ENCODE measurements at places on chromosomes 16 and 17.

DNA sequence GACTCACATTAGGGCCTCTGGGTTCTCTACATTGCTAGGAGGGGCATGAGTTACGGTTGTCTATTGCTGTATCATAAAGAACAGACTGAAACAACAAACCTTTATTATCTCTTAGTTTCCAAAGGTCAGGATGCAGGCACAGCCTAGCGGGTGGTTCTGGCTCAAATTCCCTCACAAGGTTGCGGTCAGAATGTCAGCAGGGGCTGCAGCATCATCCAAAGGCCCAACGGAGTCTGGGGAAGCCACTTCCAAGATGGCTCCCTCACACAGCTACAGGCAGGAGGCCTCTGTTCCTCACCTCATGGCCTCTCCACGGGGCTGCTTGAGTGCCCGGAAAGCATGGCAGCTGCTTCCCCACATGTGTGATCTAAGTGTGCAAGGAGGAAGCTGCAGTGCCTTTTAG, 29.6 kb upstream of the ZFPM1 start:
- H3K4me1 ChIP-seq = peaks cover 16% of the 10 kb centered on the region
- H3K27ac ChIP-seq = no peak overlapping the region
- H3K4me3 ChIP-seq = no peak overlapping the region
- H3K36me3 ChIP-seq = no peaks in the 10 kb centered on the region
- peaks cover 12% of the 10 kb centered on the region for H3K27me3 ChIP-seq

GRCh38 chr17:47253541-47254402, at the start of gene ITGB3:
Gene ITGB3 (plus strand): TSS chr17:47253827. CDS start chr17:47253862, 35 bp downstream.
- H3K27ac ChIP-seq = peak within 1 kb of the TSS; percentile 93
- peaks cover 7% of the 10 kb centered on the region for H3K36me3 ChIP-seq
- peaks cover 34% of the 10 kb centered on the region for H3K4me1 ChIP-seq
- peak; percentile 97 for ATAC-seq
- H3K4me3 ChIP-seq = peak within 1 kb of the TSS; percentile 96

DNA sequence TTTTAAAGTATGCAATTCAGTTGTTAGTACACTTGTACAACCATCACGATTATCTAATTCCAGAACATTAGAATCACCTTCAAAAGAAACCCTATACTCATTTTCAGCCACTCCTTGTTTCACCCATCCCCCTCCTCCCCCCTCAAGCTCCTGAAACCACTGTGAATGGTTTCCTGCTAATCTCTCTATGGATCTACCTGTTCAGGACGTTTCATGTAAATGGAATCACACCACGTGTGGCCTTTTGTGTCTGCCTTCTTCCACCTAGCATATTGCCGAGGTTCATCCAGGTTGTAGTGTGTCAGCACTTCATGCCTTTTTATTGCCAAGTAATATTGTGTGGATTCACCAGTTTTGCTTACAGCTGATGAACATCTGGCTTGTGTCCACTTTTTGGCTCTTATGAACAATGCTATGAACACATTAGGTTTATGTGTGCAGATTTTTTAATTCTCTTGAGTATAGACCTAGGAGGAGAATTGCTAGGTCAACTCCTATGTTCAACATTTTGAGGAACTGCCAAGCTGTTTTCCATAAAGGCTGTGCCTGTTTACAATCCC, 17.8 kb downstream of the EIF4A3 start:
- H3K4me1 ChIP-seq = no peaks in the 10 kb centered on the region
- peaks cover 7% of the 10 kb centered on the region for H3K27me3 ChIP-seq
- H3K27ac ChIP-seq = no peak overlapping the region
- H3K4me3 ChIP-seq = no peak overlapping the region
- no peak for ATAC-seq
- peaks cover 18% of the 10 kb centered on the region for H3K36me3 ChIP-seq

- H3K36me3 ChIP-seq = peaks cover 29% of the 10 kb centered on the region
- ATAC-seq = no peak
- peaks cover 37% of the 10 kb centered on the region for H3K4me1 ChIP-seq
- no peaks in the 10 kb centered on the region for H3K27me3 ChIP-seq
Observed at GRCh38 chr17:44188576-44189403, 2.0 kb downstream of the TMUB2 start.

GRCh38 chr17:2156666-2157065, 101.8 kb downstream of the HIC1 start:
- ATAC-seq = no peak
- no peaks in the 10 kb centered on the region for H3K27me3 ChIP-seq
- H3K4me3 ChIP-seq = no peak overlapping the region
- H3K36me3 ChIP-seq = peaks cover 33% of the 10 kb centered on the region
- H3K4me1 ChIP-seq = peaks cover 7% of the 10 kb centered on the region
- no peak overlapping the region for H3K27ac ChIP-seq

- peaks cover 6% of the 10 kb centered on the region for H3K4me1 ChIP-seq
- peaks cover 34% of the 10 kb centered on the region for H3K27me3 ChIP-seq
- no peaks in the 10 kb centered on the region for H3K36me3 ChIP-seq
- no peak overlapping the region for H3K4me3 ChIP-seq
- ATAC-seq = peak; percentile 54
Observed at GRCh38 chr17:10741416-10742135, 11.8 kb upstream of the TMEM220 start.

- no peak overlapping the region for H3K4me3 ChIP-seq
- no peak overlapping the region for H3K27ac ChIP-seq
Observed at GRCh38 chr16:82660075-82660645, 33.4 kb downstream of the CDH13 start.

- H3K4me1 ChIP-seq = no peaks in the 10 kb centered on the region
- no peak overlapping the region for H3K4me3 ChIP-seq
- no peaks in the 10 kb centered on the region for H3K27me3 ChIP-seq
- H3K36me3 ChIP-seq = peaks cover 67% of the 10 kb centered on the region
Observed at GRCh38 chr17:1878419-1879121, 48.8 kb downstream of the RPA1 start.

- peaks cover 44% of the 10 kb centered on the region for H3K4me1 ChIP-seq
- no peak overlapping the region for H3K27ac ChIP-seq
- no peaks in the 10 kb centered on the region for H3K27me3 ChIP-seq
- H3K4me3 ChIP-seq = peak overlapping the region; percentile 65
Observed at GRCh38 chr16:2206780-2207433, 1.7 kb downstream of the MLST8 start.

DNA sequence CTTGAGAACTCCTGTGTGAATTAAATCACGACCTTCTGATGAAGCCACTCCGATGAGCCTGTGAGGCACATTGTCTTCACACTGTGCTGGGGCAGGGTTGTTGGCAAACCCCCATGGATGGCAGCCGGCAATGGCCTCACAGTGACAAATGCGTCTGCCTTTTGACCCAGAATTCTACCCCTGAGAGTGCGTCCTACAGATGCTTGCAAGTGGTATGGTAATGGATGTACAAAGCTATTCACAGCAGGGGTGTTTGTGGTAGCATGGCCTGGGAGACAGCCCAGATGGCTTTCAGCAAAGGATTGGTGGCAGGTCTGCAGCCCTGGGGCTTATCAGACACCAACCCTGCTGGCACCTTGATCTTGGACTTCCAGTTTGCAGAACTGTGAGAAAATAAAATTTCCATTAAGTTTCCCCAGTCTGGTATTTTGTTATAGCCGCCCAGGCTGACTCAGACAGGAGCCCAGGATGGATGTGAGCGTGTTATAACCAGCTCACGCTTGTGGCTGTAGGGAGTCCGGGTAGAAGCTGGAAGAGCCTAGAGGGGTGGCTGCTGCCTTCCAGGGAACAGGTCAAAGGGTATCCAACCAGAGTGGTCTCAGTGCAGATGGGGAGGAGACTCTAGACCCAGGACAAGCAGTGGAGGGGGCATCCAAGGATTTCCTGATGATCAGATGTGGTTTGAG, 10.1 kb downstream of the AFMID start:
- H3K36me3 ChIP-seq = peaks cover 29% of the 10 kb centered on the region
- no peaks in the 10 kb centered on the region for H3K27me3 ChIP-seq
- no peak for ATAC-seq
- H3K27ac ChIP-seq = peak overlapping the region; percentile 55

GRCh38 chr17:33057564-33057963, 65.9 kb downstream of the SPACA3 start:
- H3K4me1 ChIP-seq = no peaks in the 10 kb centered on the region
- H3K27me3 ChIP-seq = peaks cover 10% of the 10 kb centered on the region
- H3K4me3 ChIP-seq = no peak overlapping the region
- no peaks in the 10 kb centered on the region for H3K36me3 ChIP-seq
- H3K27ac ChIP-seq = no peak overlapping the region

DNA sequence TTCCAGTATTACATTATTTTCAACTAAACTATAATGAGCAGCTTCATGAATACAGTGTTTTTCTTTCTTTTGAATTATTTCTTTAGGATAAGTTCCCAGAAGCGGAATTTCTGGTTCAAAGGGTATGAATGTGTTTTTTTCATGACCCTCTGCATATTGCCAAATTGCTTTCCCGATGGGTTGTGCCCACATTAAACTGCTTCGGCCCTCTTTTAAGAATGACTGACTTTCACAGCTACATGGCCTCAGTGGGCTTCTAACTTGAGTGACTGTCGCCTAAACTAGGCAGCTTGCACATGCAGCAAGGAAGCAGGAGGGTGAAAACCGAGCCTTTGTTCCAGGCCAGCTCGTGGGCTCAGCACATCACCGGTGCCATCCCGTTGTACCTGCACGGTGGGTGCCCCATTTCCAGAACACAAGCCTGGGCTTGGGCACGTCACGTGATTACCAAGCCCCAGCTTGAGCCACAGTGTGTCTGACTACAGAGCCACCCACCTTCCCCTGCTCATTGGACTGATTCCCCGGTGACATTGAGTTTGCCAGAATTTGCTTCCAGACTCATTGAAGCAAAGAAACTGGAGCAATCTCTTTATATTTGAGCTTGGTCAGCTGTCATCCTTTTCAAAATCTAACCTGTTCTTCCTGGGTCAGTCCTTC, 112.8 kb downstream of the CLEC16A start:
- H3K4me1 ChIP-seq = peaks cover 34% of the 10 kb centered on the region
- H3K27ac ChIP-seq = peak overlapping the region; percentile 55
- H3K36me3 ChIP-seq = peaks cover 84% of the 10 kb centered on the region
- no peak overlapping the region for H3K4me3 ChIP-seq
- no peak for ATAC-seq

- H3K4me1 ChIP-seq = peaks cover 24% of the 10 kb centered on the region
- peak; percentile 61 for ATAC-seq
- no peak overlapping the region for H3K27ac ChIP-seq
- H3K36me3 ChIP-seq = no peaks in the 10 kb centered on the region
- no peaks in the 10 kb centered on the region for H3K27me3 ChIP-seq
Observed at GRCh38 chr16:80585764-80586163, 45.0 kb downstream of the DYNLRB2 start.

DNA sequence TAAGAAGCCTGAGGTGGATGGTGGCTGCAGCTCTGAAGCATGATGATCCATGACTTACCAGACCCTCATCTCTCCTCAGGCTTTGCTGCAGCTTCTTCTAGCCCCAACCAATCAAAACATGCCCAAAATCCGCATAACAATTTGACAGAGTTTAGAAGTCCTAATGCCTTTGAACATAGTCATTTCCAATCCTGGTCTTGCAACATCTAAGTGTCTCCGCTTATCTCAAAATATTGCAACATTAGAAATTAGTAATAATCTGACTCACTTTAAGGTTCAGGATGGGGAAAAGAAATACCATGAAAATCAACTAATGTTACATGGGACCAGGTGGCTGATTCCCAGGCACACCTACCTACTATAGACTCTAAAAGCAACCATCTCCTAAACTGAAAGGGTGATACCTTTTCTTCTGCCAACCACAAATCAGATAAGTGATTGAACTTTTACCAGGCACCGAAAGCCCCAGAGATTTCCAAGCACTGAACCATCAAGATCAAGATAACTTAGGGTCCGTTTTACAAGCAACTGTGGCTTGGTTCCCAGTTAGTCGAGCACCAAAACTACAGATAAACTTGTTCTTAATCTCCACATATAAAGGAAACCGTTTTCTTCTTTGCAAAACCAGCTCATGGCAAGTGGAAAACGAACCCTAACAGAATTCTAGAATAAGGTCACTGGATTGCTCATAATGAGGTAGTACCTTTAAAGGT, 14.0 kb downstream of the ERN1 start:
- peaks cover 8% of the 10 kb centered on the region for H3K4me1 ChIP-seq
- no peaks in the 10 kb centered on the region for H3K36me3 ChIP-seq

DNA sequence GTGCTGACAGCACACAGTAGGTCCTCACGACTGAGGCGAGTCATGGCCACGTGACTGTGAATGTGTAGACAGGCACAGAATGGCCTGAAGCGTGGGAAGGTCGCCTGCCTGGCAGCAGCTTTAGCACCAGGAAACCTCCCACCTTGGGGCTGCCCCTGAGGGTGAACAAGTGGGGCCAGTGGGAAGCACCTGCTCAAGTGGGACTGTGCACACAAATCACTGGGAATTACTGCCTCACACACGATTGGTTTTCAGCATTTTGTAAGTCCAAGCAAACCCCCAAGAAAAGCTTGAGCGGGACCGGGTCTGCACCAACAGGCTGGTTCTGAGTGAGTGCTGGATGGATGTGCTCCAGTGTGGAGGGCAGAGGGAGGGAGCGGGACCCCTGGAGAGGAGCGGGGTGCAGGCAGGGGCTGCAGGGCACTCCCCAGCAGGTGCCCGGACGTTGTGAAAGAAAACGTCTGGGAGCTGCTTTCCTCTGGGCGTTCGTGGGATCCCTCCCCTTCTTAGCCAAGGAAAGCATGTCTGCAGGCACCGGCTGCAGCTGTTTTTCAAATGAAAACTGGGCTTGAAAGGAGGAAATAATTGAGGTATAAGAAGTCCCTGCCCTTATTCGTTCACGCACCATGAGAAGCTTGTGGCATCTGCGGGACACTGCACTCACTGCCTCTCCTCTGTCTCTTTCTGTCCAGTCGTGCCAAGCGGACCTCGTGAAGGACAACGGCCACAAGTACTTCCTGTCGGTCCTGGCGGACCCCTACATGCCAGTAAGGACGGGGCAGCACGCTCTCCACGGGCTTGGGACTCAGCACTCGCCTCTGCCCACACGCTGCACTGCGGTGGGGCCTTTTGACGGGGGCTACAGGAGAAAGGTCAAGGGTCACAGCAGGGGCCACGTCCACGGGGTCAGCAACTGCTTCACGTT, 111.7 kb upstream of the CHMP6 start:
- no peaks in the 10 kb centered on the region for H3K27me3 ChIP-seq
- peaks cover 67% of the 10 kb centered on the region for H3K36me3 ChIP-seq
- no peak for ATAC-seq
- no peak overlapping the region for H3K4me3 ChIP-seq

DNA sequence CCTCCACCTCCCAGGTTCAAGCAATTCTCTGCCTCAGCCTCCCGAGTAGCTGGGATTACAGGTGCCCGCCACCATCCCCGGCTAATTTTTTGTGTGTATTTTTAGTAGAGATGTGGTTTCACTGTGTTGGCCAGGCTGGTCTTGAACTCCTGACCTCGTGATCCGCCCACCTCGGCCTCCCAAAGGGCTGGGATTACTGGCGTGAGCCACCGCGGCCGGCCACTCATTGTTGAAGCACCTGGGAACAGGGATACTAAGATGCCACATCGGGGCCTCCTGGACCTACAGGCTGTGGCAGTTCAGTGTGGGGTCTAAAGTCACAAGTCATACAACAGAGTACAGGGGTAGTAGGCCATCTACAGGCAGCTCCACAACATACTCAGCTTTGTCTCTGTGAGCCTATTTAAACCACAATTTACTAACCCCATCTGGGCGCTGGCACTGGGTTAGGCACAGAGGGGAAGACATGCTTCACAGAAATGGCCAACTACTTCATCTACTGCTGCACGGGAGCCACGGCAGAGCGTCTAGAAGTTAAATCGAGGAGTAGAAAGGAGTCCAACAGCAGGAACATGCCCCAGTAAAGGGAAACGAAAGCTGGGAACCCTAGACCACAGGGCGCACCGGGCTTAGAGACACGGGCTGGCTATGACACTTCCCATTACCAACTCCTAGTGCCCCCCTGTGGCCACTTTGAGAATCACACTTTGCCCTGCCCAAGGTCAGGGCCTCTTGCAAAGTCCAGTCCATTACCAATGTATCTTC, 4.3 kb downstream of the VAMP2 start:
- peak; percentile 16 for ATAC-seq
- H3K4me3 ChIP-seq = peak overlapping the region; percentile 34
- H3K4me1 ChIP-seq = peaks cover 47% of the 10 kb centered on the region
- H3K27ac ChIP-seq = peak overlapping the region; percentile 76
